ENCODE measurements at places on chromosomes 11 and 22.

DNA sequence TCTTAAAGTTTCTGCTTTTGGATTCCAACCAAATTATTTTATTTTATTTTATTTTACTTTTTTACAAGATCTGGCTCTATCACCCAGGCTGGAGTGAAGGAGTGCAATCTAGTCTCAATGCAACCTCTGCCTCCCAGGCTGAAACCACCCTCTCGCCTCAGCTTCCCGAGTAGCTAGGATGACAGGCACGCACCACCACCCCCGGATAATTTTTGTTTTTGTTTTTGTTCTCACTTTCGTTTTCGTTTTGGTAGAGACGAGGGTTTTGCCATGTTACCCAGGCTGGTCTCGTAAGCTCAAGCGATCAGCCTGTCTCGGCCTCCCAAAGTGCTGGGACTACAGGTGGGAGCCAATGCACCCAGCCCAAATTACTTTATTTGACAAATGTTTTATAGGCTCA, 219.8 kb downstream of the ETS1 start:
- no peak for DNase-seq

- DNase-seq = no peak
These were observed 134.3 kb downstream of the CRYBB2 start for GRCh38 chr22:25353516-25354445.

- no peak for DNase-seq
These were observed 21.2 kb upstream of the TMEM218 start for GRCh38 chr11:125132596-125132995.

GRCh38 chr11:75597636-75598035, 35.6 kb downstream of the SERPINH1 start:
- DNase-seq = no peak

DNA sequence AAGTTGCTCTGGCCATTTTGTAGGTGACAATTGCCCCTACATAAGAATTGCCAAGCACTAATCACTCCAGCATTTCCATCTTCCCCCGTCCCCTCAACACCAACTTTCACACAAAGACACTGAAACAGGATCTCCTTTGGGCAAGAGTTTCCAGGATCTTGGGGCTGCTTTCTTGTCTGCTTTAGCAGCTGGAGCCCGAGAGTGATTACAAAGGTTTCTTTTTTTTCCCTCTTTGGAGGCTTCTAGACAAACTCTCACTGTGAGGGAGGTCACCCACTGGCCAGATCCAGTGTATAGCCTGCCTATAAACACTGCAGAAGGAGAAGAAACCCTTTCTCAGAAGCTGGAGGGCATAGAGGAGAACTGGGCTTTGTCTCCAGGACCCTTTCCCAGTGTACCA, 92.5 kb downstream of the APIP start:
- DNase-seq = no peak

Measured in ureter (tissue), 1 donor.